ENCODE measurements at places on chromosomes 6 and 20. TPM values are rescaled to one million over a fixed set of nuclear protein-coding genes. Genes with fewer than 3 reads are reported as not detected.

SIRPA gene
- total RNA-seq = 30.1 TPM

- no peak for DNase-seq
These were observed 4.5 kb downstream of the TNFRSF6B start for GRCh38 chr20:63701051-63701328.

DNA sequence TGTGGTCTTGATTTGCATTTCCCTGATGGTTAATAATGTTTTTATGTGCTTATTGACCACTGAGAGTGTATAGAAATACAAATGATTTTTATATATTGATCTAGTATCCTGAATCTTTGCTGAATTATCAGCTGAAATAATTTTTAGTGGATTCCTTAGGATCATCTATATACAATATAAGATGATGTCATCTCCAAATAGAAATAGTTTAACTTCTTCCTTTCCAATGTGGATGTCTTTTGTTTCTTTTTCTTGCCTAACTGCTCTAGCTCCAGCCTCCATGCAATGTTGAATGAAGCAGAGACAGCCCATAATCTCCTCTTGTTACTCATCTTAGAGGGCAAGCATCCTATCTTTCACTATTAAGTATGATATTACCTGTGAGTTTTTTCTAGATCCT, 226.4 kb downstream of the GMDS start:
- no peak for DNase-seq

GRCh38 chr6:110548110-110548847, 71.9 kb upstream of the SLC22A16 start:
- DNase-seq = no peak

Data from psoas muscle (tissue), 8 donors.